Activated gamma-delta T cell treated with anti-CD3 and anti-CD28 coated beads, Interleukin-2, amount 50 U/mL, for 16 hours (primary cell): ENCODE measurements at places on chromosomes 4 and X.

DNA sequence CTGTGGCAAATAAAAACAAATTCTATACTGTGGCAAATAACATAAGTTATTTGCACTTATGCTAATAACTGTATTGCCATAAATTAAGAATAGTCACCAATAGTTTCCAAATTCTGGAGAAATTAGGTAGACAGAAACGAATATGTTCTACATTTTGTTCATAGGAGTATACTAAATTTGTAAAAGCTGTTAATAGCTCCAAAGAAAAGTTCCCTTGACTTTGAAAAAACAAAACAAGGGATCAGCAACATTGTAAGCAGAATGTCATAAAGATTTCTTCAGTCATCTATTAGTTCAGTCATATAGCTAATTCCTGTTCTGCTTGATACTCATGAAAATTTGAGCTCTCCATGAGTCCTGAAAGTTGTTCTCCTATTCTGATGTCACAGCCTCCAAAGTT lies 1472.8 kb downstream of the C4orf33 start:
- no peak for DNase-seq

- no peak for DNase-seq
Observed at GRCh38 chr4:19030536-19030935, 1009.0 kb upstream of the LCORL start.

DNA sequence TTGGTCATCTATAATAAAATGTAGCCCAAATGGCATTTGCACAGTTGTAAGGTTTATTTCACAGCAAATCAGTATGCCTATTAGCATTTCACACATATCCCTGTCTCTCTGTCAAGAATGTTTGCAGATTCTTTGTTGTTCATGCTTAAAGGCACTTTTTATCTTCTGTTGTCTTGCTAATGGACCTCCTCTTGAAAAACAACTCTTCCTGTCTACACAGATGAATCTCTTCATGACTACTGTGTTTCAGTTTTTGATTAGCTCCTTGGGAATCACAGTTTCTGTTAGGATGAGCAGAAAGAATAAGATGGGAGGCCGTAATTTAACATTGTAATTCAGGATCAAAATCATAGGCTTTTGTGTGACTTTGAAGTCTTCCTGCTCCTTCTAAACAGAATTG lies 35.5 kb upstream of the SLC4A4 start:
- DNase-seq: no peak

GRCh38 chr4:185726931-185727330 lies 85.1 kb downstream of the SORBS2 start:
- DNase-seq: no peak

GRCh38 chrX:39613997-39614679 lies 483.6 kb downstream of the BCOR start:
- peak; percentile 46 for DNase-seq

DNA sequence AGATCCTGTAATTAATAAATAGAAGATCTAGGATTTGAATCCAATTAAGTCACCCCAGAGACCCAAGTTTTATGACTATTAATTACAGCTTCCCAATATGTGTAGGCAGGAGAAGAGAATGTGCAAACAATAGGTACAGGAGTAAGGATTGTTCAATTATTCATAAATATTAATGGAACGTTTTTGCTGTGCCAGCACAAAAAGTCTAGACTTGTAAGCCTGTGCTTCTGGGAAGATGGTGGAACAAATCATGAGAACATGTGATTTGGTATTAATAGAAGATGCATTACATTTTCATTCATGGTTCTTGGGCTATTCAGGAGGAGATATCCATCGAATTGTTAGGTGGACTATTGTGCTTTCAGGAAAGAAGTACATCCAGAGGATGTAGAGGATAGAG lies 1240.9 kb downstream of the STIM2 start:
- no peak for DNase-seq

DNA sequence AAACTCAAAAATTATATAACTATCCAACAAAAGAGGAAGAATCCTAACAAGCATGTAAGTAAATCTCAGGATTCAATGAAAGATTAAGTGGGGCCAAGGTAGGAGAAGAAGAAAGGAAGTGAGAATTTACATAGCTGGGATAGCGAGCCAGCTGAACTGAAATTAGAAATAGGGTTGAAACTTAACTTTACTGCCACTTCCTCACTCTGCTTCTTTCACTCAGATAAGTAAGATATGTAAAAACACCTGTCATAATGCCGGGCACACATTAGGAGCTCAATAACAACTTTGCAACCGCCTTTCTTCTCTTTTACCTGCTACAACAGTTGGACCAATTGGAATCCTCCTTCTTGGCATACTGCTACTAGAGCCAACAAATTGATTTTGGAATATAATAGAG lies 129.4 kb downstream of the CNKSR2 start:
- DNase-seq: no peak

DNA sequence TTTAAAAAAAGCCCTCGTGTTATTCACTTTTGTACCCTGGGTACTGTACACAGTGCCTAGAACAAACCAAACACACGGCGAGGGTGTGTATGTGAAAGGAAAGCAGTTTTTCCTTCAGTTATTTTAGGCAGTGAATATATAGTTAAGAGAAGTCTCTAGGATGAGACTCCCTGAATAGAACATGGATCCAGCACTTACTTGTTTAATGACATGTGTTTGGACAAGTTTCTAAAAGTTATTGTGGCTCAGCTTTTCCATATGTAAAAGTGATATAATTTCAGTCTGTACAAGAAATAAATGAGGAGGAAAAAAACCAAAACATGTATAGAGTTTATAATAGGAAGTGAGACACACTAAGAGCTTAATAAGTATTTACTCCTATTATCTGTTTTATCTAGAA lies 273.2 kb downstream of the ADGRL3 start:
- DNase-seq: no peak

- DNase-seq: no peak
Observed at GRCh38 chr4:41257906-41258305, 1.2 kb downstream of the UCHL1 start.

DNA sequence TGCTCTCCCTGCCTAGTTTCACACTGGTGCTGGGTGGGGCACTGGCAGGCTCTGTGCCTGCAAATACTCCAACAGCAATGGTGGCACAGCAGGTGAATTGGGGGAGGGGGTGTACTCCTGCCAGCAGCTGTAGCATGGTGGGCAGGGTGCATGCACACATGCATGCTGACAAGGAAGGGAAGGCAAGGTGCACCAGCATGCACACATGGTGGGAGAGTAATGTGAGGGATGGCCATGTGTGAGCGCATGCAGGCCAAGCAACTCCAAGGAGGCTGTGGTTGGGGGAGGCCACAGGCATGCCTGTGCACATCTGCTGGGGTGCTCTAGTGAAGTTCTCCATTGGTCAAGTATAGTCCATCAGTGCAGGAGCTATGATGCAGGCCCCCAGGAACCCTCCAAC lies 54.5 kb upstream of the INPP4B start:
- no peak for DNase-seq

GRCh38 chr4:163263606-163264005 lies 68.8 kb downstream of the NPY1R start:
- DNase-seq: no peak

DNA sequence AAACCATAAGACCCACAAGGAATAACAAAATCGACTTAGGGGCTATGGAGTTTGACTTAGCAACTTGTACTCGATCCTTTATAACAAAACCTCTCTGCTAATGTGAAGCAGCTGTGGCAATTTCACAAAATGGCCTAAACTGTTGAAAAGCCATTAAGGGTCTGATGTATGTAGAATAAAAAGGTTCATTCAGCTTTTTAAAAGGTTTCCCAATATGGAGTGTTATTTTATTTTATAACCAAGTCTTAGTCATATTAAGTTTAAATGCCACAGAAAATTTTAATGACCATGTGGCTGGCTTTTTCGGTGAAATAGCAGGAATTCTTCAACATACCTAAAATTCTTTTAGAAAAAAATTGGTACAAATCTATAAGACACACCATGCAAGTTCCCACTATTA lies 291.8 kb upstream of the HAND2 start:
- DNase-seq: no peak
